ENCODE measurements at places on chromosomes 5 and 9.

DNA sequence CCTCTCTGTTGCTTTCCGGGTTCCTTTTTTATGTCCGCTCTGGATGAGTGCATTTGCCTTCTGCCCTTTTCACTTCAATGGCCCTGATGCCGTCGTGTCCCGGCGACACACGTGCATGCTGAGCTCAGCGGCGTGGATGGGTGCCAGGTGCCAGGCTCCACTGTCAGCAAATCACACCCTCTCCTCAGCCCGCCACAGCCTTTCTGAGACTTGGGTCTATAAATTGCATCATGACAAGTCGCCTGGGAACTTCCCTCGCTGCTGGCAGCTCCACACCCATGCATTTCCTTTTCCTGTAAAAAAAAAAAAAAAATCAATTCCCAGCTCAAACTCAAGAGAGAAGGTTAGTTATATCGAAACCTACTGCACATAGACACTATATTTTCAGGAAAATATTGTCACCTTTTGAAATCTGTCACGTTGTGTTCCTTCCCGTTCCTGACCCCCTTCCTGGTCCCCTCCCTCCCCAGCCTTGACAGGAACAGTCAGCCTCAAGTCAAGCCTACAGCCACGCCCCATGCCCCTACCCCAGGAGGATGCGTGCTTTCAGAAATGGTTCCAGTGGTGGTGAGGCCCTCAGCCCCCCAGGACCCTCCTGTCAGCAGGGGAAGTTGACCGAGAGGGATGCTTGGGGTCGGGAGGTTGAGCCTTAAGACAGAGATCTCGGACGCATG, 110.3 kb upstream of the PTCH1 start:
- no peak for DNase-seq

DNA sequence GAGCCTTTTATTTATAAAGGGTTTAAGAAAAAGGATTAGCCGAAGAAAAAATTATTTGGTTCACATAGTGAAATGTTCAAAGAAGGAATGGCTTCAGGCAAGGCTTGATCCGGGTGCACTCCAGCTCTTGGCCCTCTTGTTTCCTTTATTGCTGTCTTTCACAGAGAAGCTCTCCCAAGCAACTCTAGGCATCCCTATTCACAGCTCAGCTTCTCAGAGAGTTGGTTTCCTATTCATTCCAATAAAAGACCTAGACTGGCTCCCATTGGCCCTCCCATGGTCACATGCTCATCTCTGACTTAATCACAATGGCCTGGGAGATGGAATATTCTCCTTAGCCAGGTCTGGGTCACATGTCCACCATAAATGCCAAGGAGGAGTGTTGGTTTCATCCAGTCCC, 9.4 kb upstream of the FGFR4 start:
- DNase-seq, result no peak

DNA sequence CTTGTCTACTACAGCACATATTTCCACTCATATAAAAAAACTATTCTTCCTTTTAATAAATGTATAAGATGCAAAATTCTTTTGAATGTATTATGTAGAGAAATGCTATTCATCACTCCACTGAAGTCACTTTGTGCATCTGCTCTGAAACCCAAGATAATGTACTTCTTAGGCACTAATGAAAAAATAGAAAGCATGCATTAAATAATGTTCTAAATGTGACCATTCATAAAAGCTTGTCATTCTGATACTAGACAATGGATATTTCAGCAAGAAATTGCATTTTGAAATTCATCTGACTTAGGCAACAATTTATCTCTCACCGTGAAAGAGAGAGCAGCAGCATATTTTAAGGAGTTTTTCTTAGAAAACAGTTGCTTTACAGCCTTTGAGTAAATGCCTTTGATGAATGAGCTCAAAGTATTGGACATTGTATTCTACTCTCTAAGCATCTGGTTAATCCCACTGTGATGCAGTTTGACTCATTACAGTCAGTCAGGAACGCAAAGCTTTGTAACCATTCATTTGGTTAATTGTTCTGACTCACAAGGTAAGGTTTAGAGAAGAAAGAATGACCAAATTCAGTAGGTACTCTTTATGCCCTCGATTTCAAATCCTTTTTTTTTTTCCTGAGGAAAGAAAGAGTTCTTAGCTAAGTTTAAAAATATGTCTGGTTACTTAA, 2233.8 kb upstream of the C9orf72 start:
- DNase-seq, result no peak

DNA sequence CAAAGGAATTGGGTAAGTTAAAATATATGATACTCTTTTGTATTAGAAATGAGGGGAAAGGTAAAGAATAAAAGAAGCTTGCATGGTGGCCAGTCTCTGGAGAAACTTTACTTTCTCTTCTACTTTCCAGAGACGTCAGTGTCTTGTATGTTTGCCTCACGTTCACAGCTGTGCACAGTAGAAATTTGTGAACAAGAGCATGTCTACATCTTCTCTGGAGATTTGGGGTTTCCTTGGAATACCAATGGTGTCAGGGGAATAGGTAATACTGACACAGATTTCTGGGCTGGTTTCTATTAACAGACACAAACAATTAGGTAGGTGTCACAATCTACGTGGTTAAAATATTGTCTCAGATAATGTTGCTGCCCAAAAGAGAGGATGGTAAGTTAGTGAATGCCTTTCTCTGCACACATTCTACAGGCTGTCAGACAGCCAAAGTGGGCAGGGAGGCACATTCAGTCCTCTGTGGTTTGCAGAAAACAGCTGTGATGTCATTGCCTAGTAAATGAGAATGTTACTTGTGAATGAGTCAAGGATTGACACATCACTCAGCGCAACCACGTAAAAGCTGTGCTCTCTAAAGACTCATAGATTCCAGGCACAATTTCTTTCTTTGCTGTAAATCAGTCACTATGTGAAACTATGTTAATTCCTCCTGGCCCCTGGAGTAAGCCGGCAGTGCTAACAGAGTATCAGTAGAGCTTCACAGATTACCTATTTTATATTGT, 397.1 kb downstream of the MAN2A1 start:
- no peak for DNase-seq

DNA sequence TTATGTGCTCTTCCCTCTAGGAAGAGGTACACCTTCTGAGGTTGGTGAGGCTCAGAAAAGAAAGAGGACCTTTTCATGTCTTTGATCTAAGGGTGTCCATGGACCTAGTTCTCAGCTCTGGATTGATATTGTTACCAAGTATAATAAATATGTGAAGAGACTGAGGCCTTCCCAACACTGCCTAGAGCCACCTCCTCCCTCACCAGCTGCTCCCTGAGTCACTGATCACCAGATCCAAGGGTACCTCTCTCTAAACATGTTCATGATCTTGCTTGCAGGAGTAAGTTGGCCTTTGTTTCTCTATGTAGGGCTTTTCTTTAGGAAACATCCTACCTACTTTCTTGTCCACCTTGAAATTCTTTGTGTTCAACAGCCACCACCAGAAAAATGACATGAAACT, 218.8 kb upstream of the ADRA1B start:
- no peak for DNase-seq

- DNase-seq, result no peak
These were observed 6.4 kb upstream of the TOR4A start for GRCh38 chr9:137270929-137271695.

DNA sequence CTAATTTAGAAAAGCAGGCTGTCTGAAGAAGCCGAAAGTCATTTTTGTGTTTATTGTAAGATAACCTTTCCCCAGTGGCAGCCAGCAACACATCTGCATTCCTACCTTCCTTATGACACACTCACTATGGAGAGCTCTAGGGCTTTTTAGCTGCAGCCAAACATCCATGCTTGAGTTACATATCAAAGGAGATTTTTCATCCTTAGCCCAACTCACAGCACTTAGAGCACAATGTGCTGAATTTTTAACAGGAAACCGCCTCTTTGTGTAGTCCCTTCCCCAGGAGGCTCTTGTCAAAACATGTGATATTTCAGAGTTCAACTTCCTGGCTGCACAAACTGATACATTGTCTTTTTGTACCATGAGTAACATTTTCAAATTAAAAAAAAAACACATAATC, 379.2 kb downstream of the CTNND2 start:
- DNase-seq, result no peak

GRCh38 chr9:127611899-127612790, at the start of gene STXBP1:
Gene STXBP1 (plus strand): TSS chr9:127612277. CDS start chr9:127612404, 127 bp downstream.
- peak; percentile 66 for DNase-seq

DNA sequence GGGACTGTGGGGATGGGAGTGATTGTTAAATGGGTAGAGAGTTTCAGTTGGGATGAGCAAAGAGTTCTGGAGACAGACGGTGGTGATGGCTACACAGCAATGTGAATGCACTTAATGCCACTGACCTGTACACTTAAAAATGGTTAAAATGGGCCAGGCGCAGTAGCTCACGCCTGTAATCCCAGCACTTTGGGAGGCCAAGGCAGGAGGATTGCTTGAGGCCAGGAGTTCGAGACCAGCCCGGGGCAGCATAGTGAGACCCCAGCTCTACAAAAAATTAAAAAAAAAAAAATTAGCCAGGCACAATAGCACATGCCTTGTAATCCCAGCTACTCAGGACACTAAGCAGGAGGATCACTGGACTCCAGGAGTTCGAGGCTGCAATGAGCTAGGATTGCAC, 7.7 kb downstream of the LMAN2 start:
- no peak for DNase-seq

- DNase-seq, result no peak
These were observed 96.1 kb downstream of the MAP1B start for GRCh38 chr5:72203251-72203845.

GRCh38 chr9:123541411-123541810, 185.4 kb downstream of the CRB2 start:
- DNase-seq, result no peak

DNA sequence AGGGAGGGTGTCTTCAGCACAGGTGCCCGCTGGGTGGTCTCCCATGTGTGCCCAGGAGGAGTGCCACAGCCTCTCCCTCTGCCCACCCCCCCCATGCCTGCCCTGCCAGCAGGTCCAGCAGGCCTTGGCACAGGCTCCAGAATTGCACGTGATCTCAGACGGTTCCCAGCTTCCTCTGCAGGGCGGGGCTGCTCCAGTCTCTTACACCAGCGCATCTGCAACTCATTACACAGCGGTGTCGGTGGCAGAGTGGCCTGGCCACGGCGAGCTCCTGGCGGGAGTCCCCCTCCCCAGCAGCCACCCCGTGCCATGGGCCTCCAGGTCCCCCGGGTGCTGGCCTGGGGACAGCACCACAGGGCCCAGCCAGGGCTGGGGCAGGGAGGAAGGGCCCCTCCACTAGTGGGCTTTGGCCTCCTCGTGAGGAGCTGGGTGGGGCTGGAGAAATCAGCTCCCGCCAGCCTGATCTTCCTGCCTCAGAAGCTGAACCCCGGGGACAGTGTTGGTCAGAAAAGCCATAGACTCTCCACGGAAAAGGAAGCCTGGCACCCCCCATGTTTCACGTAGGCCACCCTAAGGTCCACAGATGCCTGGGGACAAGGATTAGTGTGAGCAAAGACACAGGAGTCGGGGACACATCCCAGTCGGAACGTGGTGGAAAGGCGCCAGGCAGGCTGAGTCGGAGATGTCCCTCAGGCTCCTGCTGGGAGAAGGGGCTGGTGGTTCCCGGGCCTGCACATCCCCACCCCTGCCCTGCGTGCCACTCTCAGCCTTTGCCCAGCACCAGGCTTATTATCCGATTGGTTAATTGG, 40.2 kb downstream of the RXRA start:
- no peak for DNase-seq

DNA sequence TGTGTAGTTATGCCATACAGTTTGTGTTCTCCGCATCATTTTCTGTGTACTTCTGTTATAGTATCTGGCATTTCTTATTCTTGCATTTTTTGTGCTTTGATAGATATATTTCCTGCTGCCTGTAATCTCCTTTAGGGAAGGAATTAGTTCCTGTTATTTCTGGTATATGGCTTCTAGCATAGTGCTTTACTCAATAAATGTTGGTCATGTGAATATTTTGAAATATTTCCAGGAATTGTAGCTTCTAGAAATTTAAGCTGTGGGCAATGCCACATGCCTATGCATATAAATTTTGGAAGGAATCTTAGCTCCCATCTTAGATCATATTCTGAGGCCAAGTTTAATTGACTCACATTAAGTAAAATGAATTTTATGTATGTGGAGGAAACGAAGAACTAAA, 11.5 kb upstream of the PRRC1 start:
- no peak for DNase-seq

GRCh38 chr5:146671561-146672295, 155.7 kb upstream of the GPR151 start:
- no peak for DNase-seq

DNA sequence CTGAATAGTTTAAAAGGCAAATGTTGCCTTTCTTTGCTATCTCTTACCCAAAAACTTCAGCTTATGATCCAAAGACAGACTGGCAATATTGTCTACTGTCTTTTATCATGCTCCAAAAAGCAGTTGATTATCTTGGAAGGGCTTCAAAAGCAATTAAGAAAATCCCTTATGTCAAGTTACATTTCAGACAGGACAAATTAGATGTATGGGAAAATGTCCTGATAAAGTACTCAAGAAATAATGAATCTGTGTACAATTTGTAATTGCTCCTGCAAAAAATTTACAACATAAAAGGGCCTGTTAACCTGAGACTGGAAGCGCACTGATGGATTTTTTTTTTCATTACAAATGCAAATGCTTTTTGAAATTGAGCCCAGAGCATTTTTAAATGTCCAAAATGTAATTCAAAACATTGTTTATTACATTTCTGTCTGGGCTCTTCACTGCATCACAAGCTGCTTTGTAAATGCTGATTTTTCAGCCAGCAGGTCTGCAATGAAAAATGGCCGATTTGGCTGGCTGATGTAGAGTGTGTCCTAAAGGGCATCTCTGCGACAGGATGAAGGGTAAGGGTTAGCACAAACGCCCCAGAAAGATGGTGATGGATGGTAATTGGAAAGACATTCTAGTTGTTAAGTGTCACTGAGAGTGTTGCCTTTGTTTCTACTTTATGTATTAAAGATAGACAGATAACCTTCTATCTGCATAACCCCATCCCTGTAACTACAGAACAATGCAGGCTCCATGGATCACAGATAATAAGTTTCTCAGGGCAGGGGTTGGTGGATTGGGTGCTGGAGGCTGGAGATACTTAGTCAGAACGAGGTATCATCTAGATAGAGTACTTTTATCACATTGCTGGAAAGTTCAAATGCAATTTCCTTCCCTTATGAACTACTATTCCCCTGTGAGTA, 27.0 kb downstream of the MAT2B start:
- no peak for DNase-seq

DNA sequence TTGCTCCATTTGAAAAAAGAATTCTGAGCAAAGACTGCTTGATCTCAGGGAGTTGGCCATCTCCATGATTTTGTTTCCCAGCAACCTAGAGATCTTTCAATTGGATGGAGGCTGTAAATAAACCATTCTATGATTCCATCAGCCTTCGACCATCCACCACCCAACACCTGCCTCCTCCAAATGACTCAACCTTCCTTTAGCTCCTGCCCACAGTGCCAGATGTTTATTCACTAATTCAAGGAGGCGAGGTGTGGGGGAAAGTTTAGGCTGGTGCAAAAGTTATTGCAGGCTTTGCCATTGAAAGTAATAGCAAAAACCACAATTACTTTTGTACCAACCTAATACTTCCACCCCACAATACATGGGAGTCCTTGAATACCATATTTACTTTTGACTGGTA, 327.5 kb downstream of the CAAP1 start:
- no peak for DNase-seq

Measured in central memory CD8-positive, alpha-beta T cell (primary cell).